Pericardium fibroblast (primary cell): ENCODE measurements at places on chromosomes 2 and 18. TPM values are rescaled to one million over a fixed set of nuclear protein-coding genes. Genes with fewer than 3 reads are reported as not detected.

The CHRND gene
- total RNA-seq = 0.26 TPM in 1 of 2 replicates, not detected in the other

The PKP4 gene
- 7.3 and 16.9 TPM in 2 replicates for total RNA-seq

The ALPI gene
- total RNA-seq = not detected in 2 replicates

The TBR1 gene
- not detected in 2 replicates for total RNA-seq

The SRD5A2 gene
- not detected in 2 replicates for total RNA-seq

The NT5C1B gene
- total RNA-seq = not detected in 2 replicates

The DRC1 gene
- not detected in 2 replicates for total RNA-seq

The CROCC2 gene
- not detected in 2 replicates for total RNA-seq

The PLCD4 gene
- total RNA-seq = 0.94 and 2.7 TPM in 2 replicates

The GBX2 gene
- total RNA-seq = not detected in 2 replicates

The CMPK2 gene
- under 0.01 and 2.6 TPM in 2 replicates for total RNA-seq

The POLE4 gene
- 28.7 and 63.0 TPM in 2 replicates for total RNA-seq

The SLC5A7 gene
- total RNA-seq = not detected in 2 replicates

The DNAH6 gene
- under 0.01 TPM in 1 of 2 replicates, not detected in the other for total RNA-seq

The COL4A3 gene
- total RNA-seq = 0.47 TPM in 1 of 2 replicates, not detected in the other
